ENCODE measurements at places on chromosomes 2 and 18.
A peak's percentile ranks its signal among the peaks of the same experiment; 100 is the strongest.

GRCh38 chr2:174802459-174802858 lies 38.2 kb upstream of the CHRNA1 start:
- no peak for DNase-seq

GRCh38 chr2:113847144-113847543 lies 42.7 kb upstream of the ACTR3 start:
- no peak for DNase-seq

GRCh38 chr2:89767572-89768435 lies 1076.3 kb downstream of the RPIA start:
- DNase-seq = peak; percentile 34

- DNase-seq = no peak
Measured at GRCh38 chr18:31633392-31634330, 42.0 kb downstream of the TTR start.

DNA sequence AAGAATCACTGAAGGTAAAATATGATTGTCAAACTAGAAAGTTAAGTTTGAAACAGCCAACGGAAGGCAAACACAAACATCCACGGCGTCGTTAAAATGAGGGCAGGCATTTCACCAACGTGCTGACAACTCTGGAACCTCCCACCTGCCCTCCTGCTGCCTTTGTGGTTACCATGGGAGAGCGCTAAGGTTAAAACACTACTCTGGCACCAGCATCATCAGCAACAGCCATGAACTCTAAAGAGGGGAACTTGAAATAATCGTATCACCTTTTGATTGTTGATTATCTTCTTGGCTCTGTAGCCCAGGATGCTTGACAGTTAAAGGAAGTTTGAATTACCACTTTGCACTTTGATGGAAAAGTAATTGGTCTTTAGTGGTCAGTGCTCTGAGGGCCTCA lies 34.7 kb downstream of the CYB5A start:
- DNase-seq = no peak

DNA sequence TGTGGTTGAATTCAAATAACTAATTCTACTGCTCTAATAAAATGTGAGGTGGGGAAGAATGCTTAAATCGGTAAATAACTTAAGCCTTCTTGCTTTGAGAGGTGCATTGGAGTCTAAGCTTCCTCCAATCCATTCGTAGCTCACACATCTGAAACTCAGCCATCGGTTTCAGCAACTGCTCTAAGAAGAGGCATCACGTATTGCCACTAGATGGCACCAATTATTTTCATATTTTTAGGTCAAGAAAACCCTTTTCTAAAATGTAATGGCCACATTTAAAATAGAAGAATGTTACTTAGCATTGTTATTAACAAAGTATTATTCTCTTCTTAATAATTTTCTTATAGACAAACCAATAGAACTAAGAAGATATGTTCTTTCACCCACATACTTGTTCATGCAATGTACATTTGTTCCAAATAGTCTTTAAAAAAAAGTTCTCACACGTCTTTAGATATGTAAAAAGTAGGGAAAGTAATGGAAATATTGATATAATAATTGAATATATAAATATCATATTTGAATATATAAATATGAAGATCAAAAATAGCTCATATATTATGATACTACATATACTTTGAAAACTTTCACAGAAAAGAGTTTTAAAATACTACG lies 229.8 kb downstream of the CCDC178 start:
- no peak for DNase-seq

- DNase-seq = no peak
Measured at GRCh38 chr2:64938607-64939285, 50.5 kb upstream of the SLC1A4 start.

DNA sequence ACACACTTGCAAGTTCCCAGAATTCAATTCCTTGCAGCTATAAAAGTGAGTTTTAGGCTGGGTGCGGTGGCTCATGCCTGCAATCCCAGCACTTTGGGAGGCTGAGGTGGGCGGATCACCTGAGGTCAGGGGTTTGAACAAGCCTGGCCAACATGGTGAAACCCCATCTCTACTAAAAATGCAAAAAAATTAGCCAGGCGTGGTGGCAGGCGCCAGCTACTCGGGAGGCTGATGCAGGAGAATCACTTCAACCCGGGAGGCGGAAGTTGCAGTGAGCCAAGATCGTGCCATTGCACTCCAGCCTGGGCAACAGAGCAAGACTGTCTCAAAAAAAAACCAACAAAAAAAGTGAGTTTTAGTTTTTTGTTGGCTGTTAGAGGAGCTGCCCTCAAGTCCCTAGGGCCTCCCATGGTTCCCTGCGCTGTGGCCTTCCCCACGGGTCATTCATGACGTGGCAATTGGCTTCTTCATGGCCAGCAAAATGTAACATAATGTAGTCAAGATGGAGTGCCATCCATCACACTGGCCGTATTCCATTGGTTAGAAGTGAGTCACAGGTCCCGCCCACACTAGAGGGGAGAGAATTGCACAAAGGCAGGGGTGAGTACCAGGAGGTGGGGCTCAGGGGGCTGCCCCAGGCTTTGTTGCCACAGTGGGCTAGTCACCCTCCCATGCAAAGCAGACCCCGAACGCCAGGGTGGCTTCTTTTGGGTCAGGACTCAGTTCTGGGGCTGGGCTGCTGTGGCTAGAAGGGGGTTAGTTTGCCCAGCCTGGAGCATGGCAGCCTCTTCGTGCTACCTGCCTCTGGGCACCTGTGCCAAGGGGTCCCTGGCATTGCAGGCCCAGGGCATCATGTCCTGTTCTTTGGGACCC lies 37.7 kb upstream of the INHBB start:
- DNase-seq = no peak

GRCh38 chr2:220785178-220785577 lies 786.9 kb downstream of the EPHA4 start:
- DNase-seq = no peak

GRCh38 chr18:50848991-50849390 lies 29.2 kb upstream of the MRO start:
- no peak for DNase-seq

- no peak for DNase-seq
Measured at GRCh38 chr2:149020432-149020851, 18.1 kb upstream of the LYPD6B start.

DNA sequence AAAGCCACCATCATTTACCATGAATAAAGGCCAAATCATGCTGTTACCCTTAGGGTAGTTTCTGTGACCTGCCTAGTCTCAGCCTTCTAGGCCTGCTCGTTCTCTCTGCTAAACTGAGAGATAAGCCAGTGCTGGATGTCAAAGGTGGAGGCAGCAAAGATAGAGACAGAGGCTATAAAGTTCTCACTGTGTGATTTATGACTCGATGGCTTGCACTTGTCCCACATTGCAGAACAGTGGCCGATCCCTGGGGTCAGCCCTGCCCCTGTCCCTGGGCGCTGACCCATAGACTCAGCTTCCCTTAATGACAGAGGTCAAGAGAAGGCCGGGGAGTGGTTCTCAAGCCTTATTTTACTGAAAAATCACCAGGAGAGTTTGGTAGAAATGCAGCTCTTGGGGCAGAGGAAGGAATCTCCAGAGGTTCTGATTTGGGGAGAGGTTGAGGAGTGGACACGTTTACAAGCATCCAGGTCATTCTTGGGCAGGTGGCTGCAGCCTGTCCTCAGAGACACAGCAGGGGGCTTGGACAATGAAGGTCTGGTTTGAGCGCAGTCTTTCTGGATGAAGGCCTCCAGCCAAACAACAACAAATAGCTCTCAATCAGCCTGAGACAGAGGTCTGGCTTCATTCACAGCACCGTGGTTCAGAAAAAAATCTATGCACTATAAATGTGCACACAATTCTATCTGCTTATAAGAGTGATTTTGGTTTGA lies 143.5 kb downstream of the ACKR3 start:
- DNase-seq = no peak

DNA sequence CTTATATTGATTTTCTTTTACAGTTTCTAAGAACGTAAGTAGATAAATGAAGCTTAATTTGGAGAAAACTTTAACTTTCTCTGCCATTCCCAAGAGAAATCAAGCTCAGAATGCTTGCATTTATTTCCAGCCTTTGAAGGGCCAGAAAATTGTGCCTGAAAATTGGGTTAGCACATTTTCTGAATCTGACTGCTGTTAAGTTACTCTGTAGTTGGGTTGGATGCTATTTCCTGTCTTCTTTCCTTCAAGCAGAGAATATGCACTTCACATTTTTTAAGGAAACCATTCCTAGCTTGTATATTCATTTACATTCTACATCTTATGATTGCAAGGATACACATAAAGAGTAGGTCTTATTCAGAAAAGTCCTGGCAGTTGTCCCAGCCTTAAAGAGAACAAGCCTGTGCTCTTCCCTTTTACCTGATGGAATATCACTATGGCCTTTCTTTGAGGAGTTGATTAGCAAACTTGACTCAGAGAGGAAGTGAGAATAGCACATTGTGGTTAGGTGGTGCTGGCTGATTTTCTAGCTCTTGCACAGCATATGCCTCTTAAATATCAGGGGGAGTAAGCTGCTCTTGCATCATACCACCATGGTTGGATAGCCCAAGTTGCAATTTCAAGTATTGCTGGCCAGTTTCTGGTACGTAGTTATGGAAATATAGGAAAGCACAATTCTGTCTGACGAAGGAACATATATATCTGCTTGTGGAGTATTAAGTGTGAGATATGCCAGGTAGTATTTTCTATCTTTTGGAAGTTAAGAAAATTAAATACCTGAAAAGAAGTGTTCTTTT lies 133.7 kb downstream of the COMMD1 start:
- DNase-seq = no peak

DNA sequence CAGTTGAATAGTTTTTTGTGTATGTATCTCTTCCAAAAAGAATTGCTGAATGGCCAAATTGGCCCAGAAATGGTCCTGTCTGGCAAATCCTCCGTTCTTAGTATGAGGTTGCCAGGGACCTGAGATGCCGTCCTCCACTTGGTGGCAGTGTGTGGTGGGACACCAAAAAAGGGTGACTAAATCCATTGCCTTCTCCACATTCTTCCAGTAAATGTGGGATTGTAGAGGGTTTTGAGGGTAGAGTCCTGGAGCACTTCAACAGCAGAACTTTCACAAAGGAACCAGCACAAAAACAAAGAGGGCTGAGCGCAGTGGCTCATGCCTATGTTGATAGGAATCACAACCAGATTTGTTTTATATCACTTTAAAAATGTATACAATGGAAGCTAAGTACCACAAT lies 199.9 kb downstream of the BCL2 start:
- no peak for DNase-seq

DNA sequence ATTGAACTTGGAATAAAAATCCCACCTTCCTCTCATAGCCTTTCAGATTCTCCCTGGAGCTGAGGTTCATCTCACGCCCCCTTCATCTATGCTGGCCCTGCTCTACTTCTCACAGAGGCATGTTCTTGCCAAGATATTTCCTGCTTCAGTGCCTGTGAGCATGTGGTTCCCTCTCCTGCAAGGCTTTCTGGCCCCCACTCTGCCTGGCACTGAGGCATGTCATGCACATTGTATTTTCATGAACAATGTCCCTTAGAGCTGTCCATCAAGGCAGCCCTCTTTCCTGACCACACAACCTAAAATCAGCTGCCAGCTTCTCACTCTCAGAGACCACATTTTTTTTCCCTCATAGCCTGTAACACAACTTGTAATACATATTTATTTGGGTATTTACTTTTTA lies 18.0 kb upstream of the HK2 start:
- no peak for DNase-seq

DNA sequence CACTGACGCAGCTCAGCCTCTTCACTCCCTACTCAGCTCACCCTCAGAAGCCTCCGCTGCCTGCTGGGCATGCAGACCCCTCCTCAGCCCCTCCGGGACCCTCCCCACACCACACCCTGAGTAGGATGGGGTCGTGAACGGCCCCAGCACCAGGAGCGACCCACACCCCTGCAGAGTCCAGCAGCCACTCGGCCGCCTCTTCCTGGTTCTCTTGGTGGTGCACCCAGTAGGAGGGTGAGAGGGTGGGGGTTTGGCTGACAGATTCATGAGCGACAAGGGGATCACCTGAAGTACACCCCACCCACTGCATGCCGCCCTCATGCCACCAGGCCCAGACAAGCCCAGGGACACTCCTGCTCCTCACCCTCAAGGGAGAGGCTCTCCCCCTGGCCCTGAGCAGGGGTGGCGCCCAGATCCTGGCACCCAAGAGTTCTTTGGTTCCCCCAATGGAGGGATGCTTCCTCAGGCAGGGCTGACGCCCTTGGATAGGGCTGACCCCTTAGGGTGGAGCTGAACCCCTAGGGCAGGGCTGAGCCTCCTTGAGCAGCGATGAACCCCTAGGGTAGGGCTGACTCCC lies 76.6 kb upstream of the GPC1 start:
- DNase-seq = no peak

DNA sequence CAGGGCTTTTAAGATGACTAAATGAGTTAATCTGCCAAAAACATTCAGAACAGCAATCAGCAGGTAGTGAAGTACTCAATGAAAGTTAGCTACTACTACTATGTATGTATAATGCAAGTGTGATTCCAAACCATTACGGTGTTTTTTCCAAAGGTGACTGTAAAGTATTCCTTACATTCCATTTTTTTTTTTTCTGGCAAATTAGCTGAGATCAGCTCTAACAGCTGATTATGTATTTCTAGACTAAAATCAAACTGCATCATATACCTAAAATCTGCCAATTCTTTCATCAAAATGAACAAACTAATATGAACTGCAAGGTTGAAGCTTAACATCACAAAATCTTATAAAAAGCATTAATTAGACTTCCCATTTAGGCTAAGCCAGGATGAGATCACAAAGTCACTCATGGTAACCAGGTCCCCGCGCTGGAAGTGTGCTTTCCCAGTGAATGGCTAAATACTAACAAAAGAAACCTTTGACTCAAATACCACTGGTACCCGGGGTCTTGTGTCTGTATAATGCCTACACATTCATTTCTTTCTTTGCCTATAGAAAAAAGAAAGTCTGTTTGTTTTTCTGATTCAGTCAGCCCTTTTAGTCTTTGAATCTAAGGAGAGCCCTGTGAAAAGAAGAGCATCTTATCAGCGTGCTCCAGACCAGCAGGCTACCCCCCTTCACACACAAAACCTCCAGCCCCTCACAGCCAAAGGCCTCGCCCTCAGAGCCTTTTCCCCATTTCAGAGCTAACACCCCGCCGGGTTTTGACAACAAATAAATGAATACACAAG lies 88.3 kb downstream of the RBMS1 start:
- DNase-seq = no peak

- DNase-seq = no peak
Measured at GRCh38 chr2:124147552-124147951, 122.5 kb downstream of the CNTNAP5 start.

DNA sequence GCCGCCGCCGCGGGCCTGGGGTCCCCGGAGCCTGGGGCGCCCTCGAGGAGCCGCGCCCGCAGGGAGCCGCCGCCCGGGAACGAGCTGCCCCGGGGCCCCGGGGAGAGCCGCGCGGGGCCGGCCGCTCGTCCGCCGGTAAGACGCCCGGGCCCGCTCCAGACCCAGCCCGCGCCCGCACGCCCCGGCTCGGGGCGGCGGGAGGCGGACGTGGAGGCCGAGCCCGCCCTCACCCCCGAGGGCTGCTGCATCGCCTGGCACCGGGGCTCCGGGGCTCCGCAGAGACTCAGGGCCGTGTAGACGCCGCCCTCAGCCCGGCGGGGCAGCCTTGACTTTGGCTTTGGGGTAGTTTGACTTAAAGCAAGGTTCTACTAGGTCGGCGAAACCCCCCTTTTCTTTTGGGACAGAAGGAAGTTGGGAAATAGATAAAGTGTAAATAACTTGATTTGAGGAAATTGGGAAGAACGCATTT lies 335 bp downstream of the ERFE start:
- peak; percentile 12 for DNase-seq

Data from left ventricle myocardium inferior (tissue), 1 donor.